ENCODE measurements at places on chromosomes 4 and X.

DNA sequence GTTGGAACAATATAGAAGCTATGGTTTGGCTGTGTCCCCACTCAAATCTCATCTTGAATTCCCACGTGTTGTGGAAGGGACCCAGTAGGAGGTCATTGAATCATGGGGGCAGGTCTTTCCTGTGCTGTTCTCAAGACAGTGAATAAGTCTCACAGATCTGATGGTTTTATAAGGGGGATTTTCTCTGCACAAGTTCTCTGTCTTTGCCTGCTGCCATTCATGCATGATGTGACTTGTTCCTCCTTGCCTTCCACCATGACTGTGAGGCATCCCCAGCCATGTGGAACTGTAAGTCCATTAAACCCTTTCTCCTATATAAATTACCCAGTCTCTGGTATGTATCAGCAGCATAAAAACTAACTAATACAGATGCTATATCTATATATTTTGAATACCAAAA, 135.2 kb upstream of the EDNRA start:
- DNase-seq = no peak

GRCh38 chr4:169773889-169774288, 16.1 kb upstream of the HPF1 start:
- DNase-seq = no peak

GRCh38 chrX:29841750-29842149, 373.6 kb upstream of the MAGEB2 start:
- DNase-seq = no peak

- no peak for DNase-seq
Observed at GRCh38 chr4:152028131-152028530, 267.3 kb upstream of the GATB start.

DNA sequence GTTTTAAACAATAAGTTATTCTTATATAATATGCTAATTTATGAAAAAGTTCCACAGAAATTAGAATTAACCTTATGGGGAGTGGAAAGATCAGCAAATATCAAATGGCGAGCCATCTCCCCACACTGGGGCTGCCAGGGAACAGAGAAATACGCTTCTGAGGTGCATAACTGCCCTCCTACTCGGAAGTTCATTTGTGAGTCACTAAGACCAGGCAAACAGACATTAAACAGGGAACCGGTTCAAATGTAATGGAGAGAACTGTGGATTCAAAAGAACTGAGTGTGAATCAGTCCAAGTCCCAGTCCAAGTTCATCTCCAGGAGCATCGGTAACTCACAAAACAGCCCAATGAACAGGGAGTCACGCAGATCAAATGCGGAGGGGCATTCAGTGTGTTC, 11.4 kb upstream of the S100G start:
- DNase-seq = no peak

GRCh38 chr4:70956549-70957210, 36.8 kb upstream of the DCK start:
- DNase-seq = no peak

GRCh38 chr4:126986828-126987227, 645.9 kb upstream of the INTU start:
- no peak for DNase-seq

DNA sequence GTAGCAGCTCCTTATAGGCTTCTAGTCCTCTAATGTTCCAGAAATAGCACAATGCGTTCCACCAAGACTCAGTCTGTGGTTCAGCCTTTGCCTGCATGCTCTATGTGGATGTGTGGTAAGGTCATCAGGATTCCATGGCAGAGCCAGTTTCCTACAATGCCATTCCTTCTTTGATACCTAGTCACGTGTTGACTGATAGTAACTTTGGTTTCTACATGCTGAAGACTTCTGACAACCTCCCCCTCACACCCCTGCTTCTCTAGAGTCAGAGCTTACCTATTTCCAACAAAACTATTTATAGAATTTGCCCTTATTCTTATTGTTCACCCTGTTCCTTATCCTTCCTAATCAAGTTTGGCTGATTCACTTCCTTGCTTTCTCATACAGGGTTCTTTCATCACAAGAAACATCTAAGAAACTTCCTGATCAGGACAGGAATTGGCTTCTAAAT, 81.1 kb downstream of the CT47B1 start:
- no peak for DNase-seq

- DNase-seq = no peak
Observed at GRCh38 chr4:20356565-20356964, 104.9 kb downstream of the SLIT2 start.

- DNase-seq = no peak
Observed at GRCh38 chr4:106801386-106801785, 234.7 kb downstream of the DKK2 start.

DNA sequence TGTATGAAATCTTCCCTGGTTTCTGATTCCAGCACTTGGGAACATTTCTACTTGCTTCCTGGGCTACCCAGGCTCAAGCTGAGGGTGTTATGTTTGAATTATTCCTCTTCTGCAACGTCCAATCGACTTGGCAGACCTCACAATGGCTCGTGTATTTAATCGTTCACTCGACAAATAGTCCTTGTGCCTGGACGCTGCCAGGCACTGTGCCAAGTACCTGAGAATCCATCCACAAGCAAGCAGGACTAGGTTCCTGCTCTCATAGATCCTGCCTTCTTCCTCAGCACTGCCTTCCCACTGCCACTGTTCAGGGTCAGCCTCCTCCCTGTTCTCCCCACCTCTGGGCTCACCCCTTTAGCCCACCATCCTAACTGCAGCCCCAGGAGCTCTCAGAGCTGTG, 113.3 kb downstream of the EFNB1 start:
- DNase-seq = no peak

DNA sequence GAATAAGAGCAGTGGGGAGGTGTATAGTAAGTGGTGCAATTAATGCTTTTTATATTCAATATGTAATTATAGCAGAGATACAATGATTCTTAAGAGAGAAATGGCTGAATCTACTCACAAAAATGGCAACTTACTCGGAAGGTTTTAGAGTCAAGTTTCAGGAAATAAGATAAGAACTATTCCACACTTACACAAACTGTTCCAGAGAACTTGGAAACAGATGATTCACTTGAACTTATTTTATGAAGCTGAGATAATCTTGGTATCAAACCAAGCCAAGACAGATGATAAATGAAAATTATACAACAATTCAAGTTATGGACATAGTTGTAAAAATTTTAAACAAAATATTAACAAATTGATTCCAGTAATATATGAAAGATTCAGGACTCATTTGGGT, 311.3 kb upstream of the HS3ST1 start:
- DNase-seq = no peak

DNA sequence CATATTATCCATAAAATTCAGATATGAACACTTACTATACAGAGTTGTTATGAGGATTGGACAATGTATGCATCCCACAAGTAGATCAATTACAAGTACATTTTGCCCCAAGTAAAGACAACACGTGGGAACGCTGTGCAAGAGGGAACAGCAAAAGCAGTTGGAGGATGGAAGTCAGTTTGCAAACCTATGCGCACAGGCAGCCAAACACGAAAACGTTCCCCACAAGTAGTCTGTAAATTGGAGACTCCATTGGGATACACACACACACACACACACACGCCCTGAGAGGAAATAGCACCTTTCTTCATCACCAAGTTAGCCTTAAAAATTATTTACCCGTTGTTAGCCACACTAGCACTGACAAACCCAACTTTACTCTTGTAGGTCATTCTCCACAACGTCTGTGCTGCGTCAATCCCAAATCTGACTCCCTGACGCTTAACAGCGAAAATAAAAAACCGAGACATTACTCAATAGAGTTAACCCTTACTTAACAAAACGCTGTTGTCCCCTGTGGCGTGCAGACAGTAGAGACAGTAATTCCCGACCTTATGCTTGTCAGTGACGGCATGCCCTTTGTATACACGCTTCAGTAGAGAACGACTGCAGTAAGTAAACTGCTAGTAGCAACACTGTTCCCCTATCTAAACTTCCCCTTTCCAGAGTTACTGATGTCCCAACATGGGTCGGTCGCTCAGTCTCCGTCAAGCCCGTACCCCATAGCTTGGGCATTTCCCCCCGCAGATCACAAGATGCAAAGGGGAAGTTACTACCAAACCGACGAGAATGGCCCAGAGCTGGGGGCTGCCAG, 730 bp downstream of the MANBA start:
- DNase-seq = peak; percentile 75

GRCh38 chr4:11299016-11299415, 129.7 kb downstream of the HS3ST1 start:
- DNase-seq = no peak

DNA sequence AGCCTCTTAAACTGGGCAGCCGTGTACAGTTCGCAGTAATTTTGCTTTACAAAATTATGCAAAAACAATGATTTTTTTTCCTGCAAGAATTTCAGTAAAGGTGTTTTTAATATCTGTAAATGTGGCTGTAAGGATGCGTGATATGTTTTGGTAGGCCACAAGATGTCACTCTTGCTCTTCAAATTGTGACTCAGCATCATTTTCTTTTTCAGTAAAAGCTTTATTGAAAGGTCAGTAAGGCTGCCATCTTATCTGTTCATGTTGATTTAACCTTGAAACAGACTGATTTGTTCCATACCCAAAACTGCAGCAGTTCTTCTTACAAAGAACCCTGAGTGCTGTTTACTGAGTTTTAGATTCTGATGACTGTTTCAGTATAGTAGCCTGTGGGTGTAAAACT, 39.9 kb downstream of the TXLNG start:
- peak; percentile 15 for DNase-seq

DNA sequence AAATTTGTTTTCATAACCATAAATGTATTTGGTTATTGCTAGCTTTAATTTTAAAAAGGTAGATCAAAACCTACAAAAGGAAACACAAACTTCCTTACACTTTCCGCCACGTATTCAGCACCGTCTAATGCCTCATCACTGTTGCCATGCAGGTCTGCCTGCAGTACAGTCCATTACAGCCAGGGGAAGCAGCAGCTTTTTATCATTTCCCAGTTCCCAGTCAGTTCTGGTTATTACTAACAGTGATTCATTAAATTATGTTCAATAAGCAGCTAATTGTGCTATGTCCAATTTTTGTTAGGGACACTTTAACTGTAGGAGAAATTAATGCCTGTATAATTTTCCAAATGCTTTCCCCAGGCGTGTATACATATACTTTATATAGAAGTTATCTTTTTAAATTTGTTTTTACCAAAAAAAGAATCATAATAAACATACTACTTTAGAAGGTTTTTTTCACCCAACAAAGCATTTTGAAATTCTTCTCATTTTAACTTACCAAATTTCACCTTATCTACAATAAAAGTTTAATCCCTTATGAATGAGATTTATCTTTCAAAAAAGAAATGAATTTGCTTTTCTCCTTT, 93.3 kb downstream of the ANXA3 start:
- peak; percentile 78 for DNase-seq

DNA sequence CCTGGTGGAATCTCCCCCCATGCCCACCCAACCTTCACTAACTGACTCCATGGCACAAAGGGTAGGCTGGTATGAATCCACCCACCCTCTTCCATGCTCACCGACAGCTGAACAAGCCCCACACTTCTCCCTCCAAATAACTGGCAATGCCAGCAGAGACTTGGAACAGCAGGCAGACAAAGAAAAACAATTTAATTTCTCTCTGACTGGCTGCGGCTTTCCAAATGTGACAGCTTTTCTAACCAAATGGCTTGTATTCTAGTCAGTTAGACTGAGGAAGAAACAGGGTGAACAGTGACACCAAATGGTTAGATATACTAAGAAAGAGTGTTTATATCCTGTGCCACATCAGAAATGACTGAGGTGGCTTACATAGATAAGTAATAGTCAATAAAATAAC, 199.3 kb upstream of the ADAMTS3 start:
- DNase-seq = no peak

- no peak for DNase-seq
Observed at GRCh38 chr4:70522626-70523025, 4.3 kb downstream of the AMTN start.

DNA sequence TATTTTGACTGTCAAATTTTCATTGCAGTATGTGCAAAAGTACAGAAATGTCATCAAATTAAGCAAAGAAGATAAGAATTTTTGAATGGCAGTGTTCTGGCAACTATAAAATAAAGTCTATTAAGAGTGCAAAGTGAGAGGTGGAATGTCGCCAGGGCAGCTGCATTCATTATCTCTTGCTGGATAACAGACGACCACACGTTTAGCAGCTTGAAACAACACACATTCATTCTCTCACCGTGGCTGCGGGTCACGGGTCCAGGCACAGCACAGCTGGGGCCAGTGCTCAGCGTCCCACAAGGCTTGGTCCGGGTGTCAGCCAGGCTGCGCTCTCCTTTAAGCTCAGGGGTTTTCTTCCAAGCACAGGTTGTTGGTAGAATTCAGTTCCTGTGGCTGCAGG, 113.9 kb downstream of the GPR143 start:
- DNase-seq = no peak

DNA sequence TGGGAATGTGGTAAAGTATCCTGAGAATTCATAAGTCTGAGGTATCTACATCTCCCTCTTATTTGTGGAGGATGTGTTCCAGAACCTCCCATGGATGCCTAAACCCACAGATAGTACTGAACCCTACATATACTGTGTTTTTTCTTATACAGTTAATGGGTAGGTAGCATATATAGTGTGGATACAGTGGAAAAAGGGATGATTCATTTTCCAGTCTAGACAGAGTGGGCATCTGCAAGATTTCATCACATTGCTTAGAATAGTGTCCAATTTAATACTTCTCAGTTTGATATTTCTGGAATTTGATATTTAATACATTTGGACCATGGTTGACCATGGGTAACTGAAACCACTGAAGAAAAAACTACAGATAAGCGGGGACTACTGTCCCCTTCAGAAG, 155.0 kb upstream of the ANKRD50 start:
- no peak for DNase-seq

GRCh38 chrX:110219920-110220319, 98.0 kb downstream of the AMMECR1 start:
- no peak for DNase-seq
